ENCODE measurements at places on chromosomes 13 and 19. TPM values are rescaled to one million over a fixed set of nuclear protein-coding genes. Genes with fewer than 3 reads are reported as not detected.

CYP4F2 gene
- total RNA-seq: not detected

PTH2 gene
- not detected for total RNA-seq

PRR20C gene
- not detected for total RNA-seq

DNA sequence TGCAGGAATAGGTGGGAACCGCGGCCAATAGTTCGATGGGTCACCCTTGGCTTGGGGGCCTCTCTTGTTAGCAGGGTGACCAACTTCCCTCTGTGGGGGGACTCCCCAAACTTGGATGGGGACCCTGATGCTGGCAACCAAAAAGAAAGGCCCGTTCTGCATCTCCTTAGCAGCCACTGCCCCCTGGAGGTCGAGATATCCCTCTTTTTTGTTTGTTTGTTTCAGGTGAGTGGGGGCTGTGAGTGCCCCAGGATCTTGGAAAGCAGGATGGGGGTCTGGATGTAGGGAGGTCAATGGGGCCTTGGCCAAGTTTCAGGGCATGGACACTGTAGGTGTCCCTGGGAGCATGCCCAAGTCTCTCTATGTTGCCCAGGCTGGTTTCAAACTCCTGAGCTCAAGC lies 7.7 kb upstream of the CRTC1 start:
- no peak overlapping the region for H3K4me3 ChIP-seq
- H3K36me3 ChIP-seq: peaks cover 5% of the 10 kb centered on the region
- peaks cover 2% of the 10 kb centered on the region for H3K27me3 ChIP-seq
- no peak overlapping the region for H3K27ac ChIP-seq
- H3K4me1 ChIP-seq: no peaks in the 10 kb centered on the region

- no peaks in the 10 kb centered on the region for H3K36me3 ChIP-seq
- H3K4me1 ChIP-seq: peaks cover 26% of the 10 kb centered on the region
- peak overlapping the region; percentile 52 for H3K4me3 ChIP-seq
- no peak overlapping the region for H3K27ac ChIP-seq
- no peak for DNase-seq
- peaks cover 41% of the 10 kb centered on the region for H3K27me3 ChIP-seq
These were observed 471 bp downstream of the DACH1 start for GRCh38 chr13:71866335-71867130.

- H3K36me3 ChIP-seq: no peaks in the 10 kb centered on the region
- H3K27ac ChIP-seq: no peak overlapping the region
These were observed 1241.5 kb upstream of the SPRY2 start for GRCh38 chr13:81582381-81582780.

DNA sequence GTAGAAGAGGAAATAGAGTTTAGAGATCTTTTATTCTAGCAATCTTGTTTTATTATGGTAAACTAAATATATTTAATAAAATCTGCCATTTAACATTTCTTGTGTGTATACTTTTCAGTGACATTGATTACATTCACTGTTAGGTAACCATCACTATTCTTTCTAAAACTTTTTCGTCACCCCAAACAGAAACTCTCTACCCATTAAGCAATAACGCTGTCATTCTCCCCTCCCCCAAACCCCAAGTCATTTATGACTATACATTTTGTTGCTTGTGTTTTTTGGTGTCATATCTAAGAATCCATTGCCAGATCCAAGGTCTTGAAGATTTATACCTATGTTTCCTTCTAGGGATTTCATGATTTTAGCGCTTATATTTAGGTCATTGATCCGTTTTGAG lies 10.6 kb downstream of the URI1 start:
- H3K4me3 ChIP-seq: no peak overlapping the region
- peaks cover 37% of the 10 kb centered on the region for H3K4me1 ChIP-seq
- no peaks in the 10 kb centered on the region for H3K27me3 ChIP-seq

DNA sequence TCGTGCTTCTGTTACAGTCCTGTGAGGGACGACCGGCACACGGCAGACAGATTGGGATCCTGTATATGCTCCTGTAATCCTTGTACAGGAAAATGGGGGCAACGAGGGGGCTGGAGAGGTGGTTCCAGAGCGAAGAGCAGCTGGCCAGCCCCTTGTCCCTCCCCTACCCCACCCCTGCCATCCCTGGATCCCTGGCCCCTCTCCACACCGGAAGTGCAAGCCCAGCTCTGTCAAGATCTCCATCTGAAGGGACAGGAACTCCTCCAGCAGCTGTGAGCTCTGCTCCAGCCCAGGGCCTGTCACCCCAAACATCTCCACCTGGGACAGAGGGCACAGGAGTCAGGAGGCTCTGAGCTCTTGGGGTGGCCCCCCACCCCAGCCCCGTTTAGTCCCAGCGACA lies 5.5 kb upstream of the CCER2 start:
- no peak overlapping the region for H3K27ac ChIP-seq
- H3K4me3 ChIP-seq: no peak overlapping the region
- H3K4me1 ChIP-seq: no peaks in the 10 kb centered on the region
- no peak for DNase-seq
- peaks cover 16% of the 10 kb centered on the region for H3K36me3 ChIP-seq
- H3K27me3 ChIP-seq: no peaks in the 10 kb centered on the region

GRCh38 chr13:64347664-64348063 lies 2882.5 kb downstream of the PCDH9 start:
- no peak overlapping the region for H3K27ac ChIP-seq
- no peak overlapping the region for H3K4me3 ChIP-seq
- H3K27me3 ChIP-seq: no peaks in the 10 kb centered on the region

GRCh38 chr19:46014941-46015686 lies 7.7 kb downstream of the PGLYRP1 start:
- peaks cover 11% of the 10 kb centered on the region for H3K36me3 ChIP-seq
- H3K4me1 ChIP-seq: peaks cover 19% of the 10 kb centered on the region
- H3K27ac ChIP-seq: no peak overlapping the region
- DNase-seq: peak; percentile 55

GRCh38 chr13:94829185-94829836 lies 117.0 kb upstream of the SOX21 start:
- DNase-seq: no peak
- H3K4me1 ChIP-seq: no peaks in the 10 kb centered on the region
- H3K27me3 ChIP-seq: no peaks in the 10 kb centered on the region
- H3K27ac ChIP-seq: no peak overlapping the region
- no peak overlapping the region for H3K4me3 ChIP-seq

GRCh38 chr13:99345345-99345744 lies 38.1 kb upstream of the GPR183 start:
- no peak overlapping the region for H3K27ac ChIP-seq
- peaks cover 85% of the 10 kb centered on the region for H3K36me3 ChIP-seq
- H3K4me1 ChIP-seq: peaks cover 53% of the 10 kb centered on the region
- H3K4me3 ChIP-seq: no peak overlapping the region
- no peaks in the 10 kb centered on the region for H3K27me3 ChIP-seq

DNA sequence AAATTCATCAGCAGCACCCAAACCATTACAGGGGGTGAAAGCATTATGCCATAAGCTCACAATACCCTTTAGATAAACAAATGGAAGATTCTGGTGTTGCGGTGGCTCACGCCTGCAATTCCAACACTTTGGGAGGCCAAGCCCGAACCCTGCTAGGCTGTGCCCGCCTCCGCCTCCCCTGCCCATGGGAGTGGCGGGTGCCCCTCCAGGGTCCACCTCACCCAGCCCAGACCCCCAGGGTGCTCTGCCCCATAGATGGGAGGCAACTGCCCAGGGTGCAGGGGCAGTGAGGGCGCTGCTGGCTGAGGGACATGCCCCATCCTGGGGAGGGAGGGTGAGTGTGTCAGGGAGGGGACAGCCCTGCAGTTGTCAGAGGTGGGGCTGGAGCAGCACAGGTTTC lies 10.0 kb upstream of the SIGLECL1 start:
- H3K27ac ChIP-seq: no peak overlapping the region
- no peaks in the 10 kb centered on the region for H3K4me1 ChIP-seq
- peaks cover 11% of the 10 kb centered on the region for H3K27me3 ChIP-seq

DNA sequence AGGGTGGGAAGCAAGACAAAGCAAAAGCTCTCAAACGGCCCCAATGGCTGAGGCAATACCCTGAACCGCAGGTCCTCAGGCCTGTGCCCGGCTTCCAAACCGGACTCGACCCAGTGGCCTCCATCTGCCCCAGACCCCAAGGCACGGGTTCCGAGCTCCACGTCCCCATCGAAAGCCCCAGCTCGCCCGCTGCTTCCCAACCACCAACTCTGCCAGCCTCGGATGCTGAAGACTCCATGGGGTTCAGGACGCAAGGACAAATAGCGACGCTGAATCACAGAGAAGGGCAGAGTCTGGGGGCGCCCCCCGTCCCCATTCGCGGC lies 559 bp downstream of the POLR2E start:
- peak overlapping the region; percentile 84 for H3K27ac ChIP-seq
- no peak for DNase-seq
- no peaks in the 10 kb centered on the region for H3K27me3 ChIP-seq
- peaks cover 40% of the 10 kb centered on the region for H3K4me1 ChIP-seq

- H3K27ac ChIP-seq: peak overlapping the region; percentile 94
- H3K4me3 ChIP-seq: peak overlapping the region; percentile 61
- no peak for DNase-seq
- H3K4me1 ChIP-seq: peaks cover 48% of the 10 kb centered on the region
- H3K36me3 ChIP-seq: peaks cover 2% of the 10 kb centered on the region
These were observed 2.3 kb upstream of the ADAT3 start for GRCh38 chr19:1902923-1903322.

DNA sequence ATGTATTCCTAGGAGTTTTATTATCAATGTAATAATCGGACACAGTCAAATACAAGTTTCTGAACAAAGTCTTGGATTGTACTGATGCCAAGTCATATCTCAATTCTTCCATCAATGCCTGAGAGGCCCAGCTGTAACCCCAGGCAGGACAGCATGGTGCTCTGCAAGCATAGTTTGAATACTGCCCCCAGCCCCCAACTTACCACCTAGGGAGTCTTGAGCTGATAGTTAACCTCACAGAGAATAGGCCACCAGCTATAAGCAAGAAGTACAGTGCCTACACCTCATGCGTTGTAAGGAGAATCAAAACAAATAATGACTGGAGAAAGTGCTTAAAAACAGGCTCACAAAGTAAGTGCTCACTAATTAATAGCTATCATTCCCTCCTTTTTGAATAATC lies 2.7 kb downstream of the PROSER1 start:
- H3K4me3 ChIP-seq: peak overlapping the region; percentile 87
- H3K4me1 ChIP-seq: peaks cover 51% of the 10 kb centered on the region
- peaks cover 27% of the 10 kb centered on the region for H3K36me3 ChIP-seq
- no peaks in the 10 kb centered on the region for H3K27me3 ChIP-seq

DNA sequence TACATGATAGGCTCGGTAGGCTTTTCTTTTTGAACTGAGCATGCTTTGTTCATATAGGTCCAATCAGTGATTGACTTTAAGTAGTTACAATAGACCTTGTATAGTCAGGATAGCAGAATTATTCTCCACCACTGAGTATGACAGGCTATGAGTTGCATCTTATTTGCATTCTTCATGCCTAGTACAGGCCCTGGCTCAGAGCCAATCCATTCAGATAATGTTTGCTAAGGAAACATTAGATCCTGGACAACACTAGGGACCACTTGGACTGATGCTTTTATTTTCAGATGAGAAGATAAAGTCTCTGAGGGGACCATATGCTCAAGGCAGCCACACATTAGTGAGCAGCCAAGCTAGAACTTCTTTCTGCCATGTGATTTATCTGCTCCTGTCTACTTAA lies 133.9 kb downstream of the KL start:
- no peak for DNase-seq
- H3K4me1 ChIP-seq: peaks cover 8% of the 10 kb centered on the region
- no peaks in the 10 kb centered on the region for H3K36me3 ChIP-seq
- no peak overlapping the region for H3K27ac ChIP-seq
- no peak overlapping the region for H3K4me3 ChIP-seq

DNA sequence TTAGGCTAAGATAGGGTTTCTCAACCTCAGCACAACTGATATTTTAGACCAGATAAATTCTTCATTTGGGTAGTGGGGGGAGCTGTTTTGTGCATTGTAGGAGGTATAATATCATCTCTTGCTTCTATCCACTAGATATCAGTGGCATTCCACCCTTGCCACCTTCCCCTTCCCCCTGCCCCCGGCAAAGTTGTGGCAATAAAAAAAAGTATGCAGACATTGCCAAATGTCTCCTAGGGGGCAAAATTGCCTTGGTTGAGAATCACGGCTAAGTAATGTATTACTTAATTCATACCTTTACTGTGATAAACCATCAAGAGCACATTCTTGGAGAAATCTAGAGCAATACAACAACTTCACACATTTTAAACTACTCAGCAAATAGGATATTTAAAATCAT lies 51.4 kb downstream of the UBL3 start:
- H3K4me1 ChIP-seq: peaks cover 25% of the 10 kb centered on the region
- H3K27ac ChIP-seq: no peak overlapping the region

DNA sequence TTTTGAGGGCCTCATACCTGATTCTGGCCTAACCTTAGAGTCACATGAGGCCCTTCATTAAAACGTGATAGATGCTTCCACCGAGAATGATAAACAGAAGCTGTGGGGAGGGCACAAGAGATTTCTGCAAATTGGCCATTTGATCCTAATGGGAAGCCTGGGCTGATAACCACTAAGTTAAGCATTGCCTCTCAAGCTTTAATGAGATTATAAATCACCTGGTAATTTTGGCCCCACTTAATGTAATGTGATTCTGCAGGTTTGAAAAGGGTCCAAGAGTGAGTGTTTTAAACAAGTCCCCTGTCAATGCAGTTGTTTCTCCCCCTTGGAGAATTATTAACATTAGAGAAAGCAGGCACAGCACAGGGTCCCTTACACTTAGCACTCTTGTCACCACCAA lies 42.0 kb downstream of the ZNF486 start:
- no peaks in the 10 kb centered on the region for H3K27me3 ChIP-seq
- peaks cover 3% of the 10 kb centered on the region for H3K36me3 ChIP-seq
- H3K27ac ChIP-seq: no peak overlapping the region
- DNase-seq: no peak
- H3K4me3 ChIP-seq: no peak overlapping the region

DNA sequence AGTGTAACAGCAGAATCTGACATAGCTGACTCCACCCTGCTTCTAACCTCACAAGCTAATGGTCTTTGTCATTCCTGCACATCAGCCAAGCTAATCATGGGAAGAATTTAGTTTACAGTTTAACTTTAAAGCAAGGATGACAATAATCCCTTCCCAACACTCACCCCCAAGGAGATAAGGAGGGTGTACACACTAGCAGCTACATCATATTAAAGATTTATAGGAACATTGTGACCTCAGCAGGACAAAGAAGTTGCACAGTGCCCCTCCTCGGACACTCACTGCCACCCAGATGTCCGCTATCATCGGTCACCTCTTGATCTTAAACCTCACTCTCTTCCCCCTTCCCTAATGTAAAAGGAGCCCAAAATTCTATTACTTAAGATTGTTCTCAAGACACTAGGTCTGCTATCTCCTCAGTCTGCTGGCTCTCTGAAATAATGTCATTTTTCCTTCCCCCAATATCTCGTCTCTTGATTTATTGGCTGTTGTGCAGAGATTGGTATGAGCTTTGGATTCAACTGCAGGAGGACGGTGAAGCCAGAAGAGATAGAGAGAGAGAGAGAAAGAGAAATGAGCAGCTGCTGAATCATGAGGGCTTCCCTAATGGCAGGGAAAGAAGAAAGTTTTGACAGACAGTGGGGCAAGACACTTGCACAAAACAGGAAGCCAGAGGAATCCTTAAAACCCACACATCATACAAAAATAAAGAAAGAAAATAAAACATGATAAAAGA lies 17.5 kb upstream of the FFAR2 start:
- no peak overlapping the region for H3K27ac ChIP-seq
- H3K4me1 ChIP-seq: no peaks in the 10 kb centered on the region
- no peaks in the 10 kb centered on the region for H3K36me3 ChIP-seq
- H3K27me3 ChIP-seq: peaks cover 3% of the 10 kb centered on the region
- DNase-seq: no peak
- H3K4me3 ChIP-seq: no peak overlapping the region

All from activated B cell treated with CpG ODN at 0.5 μM for 24 hours (primary cell).